ENCODE measurements at places on chromosomes 7 and 10.

GRCh38 chr7:8022628-8023027 lies 54.0 kb downstream of the GLCCI1 start:
- DNase-seq = no peak

- DNase-seq = no peak
These were observed 19.7 kb downstream of the ADCY1 start for GRCh38 chr7:45593877-45594276.

- peak; percentile 31 for DNase-seq
These were observed 2.7 kb downstream of the VGF start for GRCh38 chr7:101162551-101163278.

DNA sequence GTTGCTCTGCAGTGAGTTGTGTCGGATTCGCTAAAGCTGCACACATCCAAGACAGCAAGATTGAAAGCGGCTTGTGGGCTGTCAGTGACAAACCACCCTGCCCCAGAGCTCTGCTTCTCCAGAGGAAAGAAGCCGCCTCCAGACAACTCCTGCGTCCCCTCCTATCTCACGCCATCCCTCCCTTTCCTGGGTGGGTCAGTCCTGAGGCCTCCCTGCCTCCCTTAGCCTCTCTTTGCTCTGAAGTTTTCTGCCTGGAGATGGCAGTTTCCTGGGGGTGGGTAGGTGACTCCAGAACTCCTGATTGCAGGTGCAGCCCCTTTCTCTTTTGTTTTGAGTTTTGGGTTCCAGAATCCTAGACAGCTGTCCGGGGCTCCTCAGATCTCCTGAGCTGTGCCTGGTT lies 78.7 kb downstream of the EMX2 start:
- DNase-seq = no peak

- DNase-seq = no peak
These were observed 142.3 kb upstream of the NRP1 start for GRCh38 chr10:33476757-33477273.

DNA sequence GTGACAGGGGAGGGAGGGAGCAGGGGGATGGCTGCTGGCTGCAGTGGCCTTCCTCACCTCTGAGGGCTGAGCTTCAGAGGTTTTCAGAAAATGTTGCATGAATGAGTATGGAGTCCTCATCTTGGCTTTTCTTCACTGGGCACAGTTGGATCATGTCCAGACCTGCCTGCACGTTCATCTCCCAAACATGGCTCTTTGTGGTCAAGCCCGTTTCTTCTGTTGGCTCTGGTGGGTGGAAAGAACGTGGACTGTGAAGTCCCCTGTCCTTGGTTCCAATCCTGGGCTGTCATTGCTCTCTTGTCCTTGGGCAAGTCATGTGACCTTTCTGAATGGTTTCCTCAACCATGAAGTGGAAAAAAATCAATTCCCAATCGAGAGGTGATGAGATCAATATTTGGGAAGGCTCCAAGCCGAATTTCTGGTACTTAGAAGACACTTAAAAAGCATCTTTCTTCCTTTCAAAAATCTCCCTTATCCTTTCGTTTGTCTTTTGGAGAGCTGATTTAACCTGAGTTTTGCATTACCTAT lies 34.5 kb downstream of the TSPAN14 start:
- DNase-seq = no peak

DNA sequence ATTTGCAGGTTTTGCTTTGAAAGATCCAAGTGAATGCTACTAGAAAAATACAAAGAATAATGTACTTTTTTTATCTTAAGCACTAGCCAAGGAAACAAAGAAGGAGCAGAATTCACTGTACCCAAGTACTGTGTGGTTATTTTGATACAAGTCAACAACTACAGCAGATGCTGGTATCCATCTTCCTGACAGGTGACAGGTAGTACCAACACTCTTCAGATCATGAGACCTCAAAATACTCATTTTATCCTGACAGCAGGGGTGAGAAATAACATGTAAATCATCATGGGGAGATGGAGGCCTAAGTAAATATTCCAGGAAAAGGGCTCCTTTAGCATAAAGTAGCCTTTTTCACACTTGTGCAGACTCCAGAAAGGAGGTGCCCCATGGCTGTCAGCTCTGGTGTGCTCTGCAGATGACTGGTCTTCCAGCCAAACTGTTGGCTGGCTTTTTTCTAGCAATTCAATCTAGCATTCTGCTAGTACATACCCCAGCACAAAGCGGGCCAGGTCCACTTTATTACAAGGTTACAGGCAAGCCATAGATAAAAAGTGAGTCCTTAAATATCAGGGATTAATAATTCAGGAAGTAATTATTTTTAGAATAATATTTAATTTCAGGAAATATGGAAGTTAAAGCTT lies 90.4 kb downstream of the PDE1C start:
- DNase-seq = no peak

- DNase-seq = no peak
These were observed 238.4 kb downstream of the ARHGAP21 start for GRCh38 chr10:24485304-24485703.

GRCh38 chr10:72045586-72045985 lies 42.8 kb downstream of the SPOCK2 start:
- no peak for DNase-seq

GRCh38 chr7:47302560-47302959 lies 279.4 kb downstream of the TNS3 start:
- DNase-seq = no peak
